Non-pigmented ciliary epithelial cell (primary cell): ENCODE measurements at places on chromosomes 5 and 9.

GRCh38 chr9:14573319-14573718 is 119.9 kb downstream of the ZDHHC21 start:
- no peak for DNase-seq

DNA sequence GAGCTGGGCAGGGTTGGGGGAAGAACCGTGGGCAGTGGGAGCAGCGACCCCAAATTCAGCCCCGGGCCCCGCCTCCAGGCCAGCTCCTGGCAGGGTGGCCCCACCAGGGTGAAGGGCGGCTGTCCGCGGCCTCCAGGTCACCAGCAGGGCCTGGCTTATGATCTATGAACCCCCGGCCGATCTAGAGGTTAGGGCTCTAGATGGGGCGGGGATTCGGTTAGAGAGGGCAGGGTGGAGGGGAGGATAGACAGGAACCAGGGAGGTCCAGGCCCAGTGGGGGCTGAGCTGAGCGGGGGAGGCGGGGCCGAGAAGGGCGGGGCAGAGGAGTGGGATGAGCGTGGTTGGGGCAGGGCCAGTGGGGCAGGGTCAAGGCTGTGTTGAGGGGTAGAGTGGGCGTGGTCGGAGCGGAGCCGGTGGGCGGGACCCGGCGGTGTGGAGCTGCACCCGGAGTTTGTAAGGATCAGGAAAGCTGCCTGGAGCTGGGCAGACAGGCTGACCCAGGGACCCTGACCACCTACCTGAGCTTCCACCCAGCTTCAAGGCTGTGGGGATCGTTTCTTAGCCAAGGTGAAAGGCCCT is 29.3 kb upstream of the OBP2B start:
- DNase-seq, result no peak

DNA sequence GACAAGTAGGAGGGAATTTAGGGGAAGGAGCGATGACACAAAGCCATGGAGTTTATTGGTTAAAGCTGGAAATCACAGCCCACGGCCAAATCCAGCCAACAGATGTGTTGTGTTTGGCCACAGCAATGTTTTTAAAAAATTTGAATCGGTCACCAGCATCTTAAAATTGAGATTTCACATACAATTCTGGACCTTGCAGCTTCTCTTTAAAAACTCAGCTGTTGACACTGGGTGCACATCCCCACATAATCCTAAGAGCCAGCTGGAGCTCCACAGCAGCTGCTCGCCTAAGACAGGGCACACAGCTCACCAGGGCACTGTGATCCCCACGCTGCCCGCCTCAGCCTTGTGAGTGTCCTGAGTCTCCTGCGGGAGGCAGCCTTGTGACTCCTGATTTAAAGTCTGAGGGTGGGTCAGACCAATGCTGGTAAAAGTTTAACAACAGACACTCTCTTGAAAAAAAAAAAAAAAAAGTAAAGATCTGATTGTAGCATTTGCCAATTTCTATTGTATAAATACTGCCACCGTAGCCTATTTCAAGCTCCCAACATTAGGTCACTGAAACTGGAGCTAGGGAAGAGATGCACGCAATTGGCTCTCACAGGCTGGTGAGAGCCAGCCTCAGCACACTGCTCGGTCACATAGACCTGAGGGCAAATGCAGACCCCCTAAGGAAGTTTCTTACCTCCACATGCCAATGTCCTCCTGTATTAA is 124.8 kb downstream of the HSD17B3 start:
- DNase-seq, result no peak

GRCh38 chr5:78899922-78900362 is 85.2 kb downstream of the ARSB start:
- no peak for DNase-seq

GRCh38 chr5:150593593-150593992 is 46.9 kb upstream of the SYNPO start:
- DNase-seq, result no peak

DNA sequence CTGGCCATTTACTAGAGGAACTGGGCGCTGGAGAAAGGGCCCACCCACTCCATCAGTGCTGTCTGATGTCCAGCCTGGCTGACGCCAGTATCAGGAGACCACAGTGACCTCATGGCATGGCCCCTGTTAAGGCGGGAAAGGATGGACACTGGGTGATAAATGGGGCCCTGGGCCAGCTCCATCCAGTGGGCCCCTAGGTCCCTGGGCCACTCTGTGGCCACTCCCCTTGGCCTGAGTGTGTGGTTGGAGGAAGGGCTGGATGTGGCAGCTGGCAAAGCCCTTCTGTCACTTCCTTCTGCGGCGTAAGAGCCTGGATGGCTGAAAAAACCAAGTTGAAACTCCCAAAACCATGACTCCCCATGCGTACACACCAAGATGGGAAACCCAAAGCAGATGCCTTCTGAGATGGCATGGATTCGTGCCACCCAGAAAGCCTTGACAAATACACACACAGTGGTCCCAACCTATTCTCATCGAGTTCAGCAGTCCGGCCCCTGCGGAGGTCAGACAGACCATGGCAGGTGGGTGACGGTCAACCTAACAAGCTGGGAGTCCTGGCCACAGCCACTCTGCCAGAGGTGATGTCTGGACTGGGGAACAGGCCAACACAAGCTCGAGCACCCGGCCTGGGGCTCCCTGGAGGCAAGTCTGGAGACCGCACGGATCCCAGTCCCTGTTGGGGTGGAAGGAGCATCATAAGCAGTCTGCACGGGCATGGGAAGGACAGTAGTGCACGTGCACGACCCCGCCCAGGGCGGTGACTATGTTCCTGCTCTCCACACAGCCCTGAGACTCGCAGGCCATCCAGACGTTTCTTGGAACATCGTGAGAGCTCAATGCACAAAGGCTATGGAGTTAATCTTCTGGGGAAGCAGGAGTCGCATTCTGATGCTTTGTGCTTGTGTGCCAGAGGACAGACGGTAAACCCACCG is 45.2 kb upstream of the NOTCH1 start:
- no peak for DNase-seq

DNA sequence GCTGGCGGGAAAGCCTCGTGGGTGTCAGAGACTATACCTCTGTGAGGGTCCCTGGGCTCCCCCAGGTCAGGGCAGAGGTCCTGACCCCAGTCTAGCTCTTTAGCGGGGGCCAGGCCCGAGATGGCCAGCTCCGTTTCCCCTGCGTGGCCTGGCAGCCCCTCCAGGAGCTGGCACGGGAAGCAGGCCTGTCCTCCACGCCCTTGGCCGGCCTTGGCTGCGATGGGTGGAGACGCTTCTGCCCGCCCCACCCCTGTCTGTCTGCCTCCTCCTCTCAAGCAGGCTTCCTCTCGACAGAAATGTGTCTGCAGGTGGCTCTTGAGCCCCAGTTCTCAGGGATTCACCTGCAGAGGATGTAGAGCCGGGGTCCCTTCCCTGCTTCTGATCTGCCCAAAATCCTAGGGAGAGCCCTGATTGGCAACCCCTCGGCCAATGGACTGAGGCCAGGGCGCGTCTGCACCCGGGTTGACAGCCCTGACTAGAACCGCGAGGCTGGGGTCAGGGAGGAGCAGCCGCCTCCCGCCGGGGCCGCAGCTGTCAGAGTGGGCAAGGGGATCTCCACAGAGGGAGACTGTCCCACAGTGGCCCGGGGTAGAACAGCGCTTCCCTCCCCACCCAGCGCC is 2.6 kb upstream of the GRIN1 start:
- DNase-seq, result no peak

DNA sequence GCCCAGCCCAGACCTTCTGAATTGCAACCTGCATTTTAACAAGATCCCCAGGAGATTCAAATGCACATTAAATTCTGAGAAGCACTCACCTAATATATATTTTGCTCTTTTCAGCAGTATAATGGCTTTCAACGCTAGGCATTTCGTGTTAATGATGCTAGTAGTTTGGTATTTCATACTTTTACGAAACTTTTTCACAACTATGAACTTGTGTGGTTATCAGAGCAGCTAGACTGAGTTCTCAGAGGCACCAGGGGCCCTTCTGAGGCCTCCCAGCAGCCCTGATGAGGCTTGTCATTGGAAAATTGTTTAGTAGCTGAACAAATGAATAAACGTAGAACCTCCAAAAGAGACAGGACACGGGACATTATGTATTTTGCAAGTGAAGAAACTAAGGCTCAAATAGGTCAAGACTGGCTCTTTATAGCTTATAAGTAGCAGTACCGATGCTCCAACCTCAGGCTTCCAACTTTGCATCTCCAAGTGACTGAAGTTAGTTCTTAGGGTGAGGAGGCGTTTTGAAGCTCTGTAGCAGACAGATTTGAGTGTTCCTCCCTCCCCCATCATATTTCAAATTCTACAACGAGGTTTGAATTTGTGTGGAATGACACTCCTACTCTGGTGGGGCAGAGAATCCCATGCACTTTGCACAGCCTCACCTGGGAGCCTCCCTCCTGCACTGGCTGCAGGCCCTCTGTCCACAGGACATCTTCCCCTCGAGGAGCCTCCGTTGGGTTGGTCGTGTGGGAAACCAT is 121.1 kb upstream of the SLC25A48 start:
- DNase-seq, result no peak

DNA sequence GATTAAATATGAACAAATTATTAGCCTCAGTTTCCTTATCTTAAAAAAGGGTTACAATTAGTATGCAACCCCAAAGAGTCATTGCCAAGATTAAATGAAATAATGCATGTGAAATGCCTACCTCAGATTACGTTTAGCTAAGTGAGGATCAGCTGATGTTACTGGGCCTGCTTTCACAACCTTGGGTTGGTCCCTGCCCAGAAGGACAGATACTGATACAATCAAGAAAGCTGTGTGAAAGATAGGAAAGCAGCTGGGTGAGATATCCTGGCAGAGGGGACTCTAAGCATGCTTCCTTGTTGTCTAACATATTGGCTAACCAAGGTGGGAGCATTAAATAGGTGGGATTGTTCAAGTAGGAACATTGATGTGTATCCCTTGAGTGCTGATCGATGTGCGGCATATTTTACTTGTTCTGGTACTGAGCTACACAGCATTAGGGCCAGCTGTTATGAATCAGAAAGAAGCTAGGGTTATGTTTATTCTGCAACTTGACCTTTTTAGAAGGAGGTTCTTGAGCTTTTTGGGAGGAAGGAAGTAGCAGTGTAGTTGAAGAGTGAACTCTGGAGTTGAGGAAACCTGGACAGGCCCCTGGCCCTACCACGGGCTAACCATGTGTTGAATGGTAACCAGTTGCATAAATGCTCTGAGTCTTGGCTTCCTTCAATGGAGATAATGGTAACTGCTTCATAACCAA is 28.9 kb downstream of the SNX24 start:
- DNase-seq, result no peak

GRCh38 chr5:133947431-133947841 is 21.0 kb downstream of the C5orf15 start:
- DNase-seq, result no peak

DNA sequence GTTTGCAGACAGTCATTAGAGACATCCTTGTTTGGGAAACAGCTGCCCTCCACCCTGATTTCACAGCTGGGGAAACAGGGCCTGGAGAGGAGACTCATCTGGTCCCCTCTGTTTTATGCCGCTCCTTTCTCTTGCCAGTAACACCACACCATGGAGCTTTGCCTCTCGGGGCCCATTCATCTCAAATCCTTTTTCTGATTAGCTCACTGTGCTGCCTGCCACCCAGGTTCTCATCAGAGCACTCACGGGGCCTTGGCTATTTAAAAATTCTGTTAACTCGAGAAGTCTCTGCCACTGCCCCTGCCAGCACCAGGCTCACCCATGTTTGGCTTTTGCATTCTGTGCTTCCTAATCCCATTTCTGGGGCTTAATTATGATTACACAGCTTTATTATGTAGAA is 36.8 kb upstream of the C5orf58 start:
- no peak for DNase-seq

DNA sequence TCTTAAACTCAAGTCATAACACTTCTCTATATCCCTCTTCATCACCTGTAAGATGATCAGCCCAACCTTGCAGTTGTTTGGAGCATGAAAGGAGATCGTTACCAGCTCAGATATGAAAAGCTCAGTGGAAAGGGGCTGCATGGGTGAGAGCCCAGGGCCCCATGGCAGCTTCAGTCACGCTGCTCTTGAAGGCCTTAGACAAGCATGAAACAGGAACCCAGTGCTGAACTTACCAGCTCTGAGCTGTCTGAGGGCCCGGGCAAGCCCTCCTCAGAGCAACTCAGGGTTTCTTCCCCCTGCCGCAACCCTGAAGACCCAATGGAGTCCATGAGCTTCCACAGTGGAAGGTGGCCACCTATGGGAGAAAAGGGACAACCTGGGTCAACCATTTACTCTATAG is 3.3 kb downstream of the HK3 start:
- no peak for DNase-seq

DNA sequence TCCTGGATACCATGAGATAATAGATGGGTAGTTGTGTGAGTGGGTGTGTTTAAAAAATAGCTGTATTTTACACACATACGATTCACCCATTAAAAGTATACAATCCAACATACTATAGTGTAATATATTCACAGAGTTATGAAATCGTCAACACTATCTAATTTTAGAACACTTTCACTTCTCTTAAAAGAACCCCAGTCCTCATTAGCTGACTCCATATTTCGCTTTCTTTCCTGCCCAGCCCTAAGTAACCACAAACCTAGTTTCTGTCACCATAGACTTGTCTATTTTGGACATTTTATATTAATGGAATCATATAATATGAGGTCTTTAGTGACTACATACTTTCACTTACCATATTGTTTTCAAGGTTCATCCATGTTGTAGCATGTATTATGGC is 63.8 kb upstream of the S1PR3 start:
- no peak for DNase-seq

GRCh38 chr5:1118738-1119137 is 6.9 kb upstream of the SLC12A7 start:
- no peak for DNase-seq

DNA sequence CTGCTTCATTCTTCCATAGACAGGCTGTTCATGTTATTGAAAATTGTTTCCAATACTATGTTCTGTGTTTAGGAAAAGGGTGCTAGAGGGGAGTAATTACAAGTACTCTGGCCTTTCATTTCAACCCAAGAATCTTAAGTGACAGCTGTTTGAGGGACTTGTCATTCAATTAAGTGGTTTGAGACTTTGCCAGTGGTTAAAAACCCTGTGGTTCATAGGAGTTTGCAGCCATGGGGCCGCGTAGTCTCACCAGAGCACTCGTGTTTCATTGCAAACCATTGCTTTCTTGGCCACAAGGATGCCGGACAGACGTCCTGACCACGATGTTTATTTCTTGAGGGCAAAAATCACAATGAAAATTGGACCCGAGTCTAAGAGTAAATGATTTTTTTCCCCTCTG is 248.8 kb downstream of the NNT start:
- DNase-seq, result no peak

DNA sequence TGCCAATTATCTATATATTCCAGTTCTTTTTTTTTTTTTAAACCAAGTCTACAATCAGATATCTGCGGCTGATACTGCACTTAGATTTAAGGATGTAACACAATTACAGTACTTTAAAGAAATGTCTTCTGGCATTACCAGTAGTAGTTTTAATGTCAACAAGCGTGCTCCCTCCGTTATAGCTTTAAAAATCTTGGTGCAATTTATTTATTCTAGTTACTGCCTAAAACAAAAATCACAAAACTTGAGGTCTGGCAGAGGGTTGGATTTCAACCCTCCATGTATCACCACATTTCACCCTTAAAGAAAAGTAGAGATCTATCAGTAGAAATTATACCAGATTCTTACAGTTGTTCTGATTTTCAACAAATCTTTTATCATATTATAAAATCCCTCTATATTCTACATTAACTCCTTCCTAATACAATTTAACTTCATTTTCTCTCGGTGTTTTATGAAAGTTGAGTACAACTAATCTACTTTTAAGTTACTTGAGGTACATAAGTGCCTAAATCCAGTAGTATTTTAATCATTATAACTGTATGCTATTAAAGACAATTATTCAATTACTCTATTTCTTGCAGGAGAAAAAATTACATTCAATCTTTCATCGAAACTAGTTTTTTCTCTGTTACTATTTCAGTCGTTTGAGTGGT is 2.0 kb upstream of the RICTOR start:
- DNase-seq, result no peak
